ENCODE measurements at places on chromosomes 12 and 14.

DNA sequence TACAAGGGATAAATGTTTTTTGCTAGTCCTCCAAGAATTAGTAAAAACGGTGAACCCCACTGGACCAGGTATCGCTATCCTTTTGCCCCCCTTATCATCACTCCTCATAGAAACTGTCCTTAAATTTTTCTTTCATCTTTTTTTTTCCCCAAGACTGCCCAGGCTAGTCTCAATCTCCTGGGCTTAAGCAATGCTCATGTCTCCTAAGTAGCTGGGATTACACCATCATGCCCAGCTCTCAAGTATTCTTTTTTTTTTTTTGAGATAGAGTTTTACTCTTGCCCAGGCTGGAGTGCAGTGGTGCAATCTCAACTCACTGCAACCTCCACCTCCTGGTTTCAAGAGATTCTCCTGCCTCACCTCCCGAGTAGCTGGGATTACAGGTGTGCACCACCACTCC lies 9.7 kb downstream of the IRF2BPL start:
- no peak for DNase-seq

- DNase-seq, result no peak
Observed at GRCh38 chr12:130301559-130301958, 36.1 kb upstream of the PIWIL1 start.

- DNase-seq, result no peak
Observed at GRCh38 chr14:78074561-78074960, 95.6 kb upstream of the NRXN3 start.

DNA sequence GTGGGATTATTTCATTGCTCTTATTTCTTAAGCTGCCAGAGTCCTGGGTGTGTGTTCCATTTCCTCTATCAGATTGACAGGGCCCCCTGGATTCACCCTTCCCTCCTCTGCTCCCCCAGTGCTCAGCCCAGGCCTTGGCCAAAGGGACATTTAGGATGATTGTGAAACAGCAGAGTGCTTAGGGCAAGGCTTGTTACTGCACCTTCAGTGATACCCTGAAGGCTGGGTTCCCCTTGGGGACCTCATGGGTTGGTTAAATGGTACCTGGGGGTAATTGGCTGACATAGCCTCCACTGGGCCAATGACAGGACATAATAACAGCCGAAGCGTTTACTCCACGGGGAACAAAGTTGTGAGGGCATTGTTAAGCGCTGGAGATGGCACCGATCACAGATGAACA lies 1.3 kb upstream of the KRT72 start:
- no peak for DNase-seq

DNA sequence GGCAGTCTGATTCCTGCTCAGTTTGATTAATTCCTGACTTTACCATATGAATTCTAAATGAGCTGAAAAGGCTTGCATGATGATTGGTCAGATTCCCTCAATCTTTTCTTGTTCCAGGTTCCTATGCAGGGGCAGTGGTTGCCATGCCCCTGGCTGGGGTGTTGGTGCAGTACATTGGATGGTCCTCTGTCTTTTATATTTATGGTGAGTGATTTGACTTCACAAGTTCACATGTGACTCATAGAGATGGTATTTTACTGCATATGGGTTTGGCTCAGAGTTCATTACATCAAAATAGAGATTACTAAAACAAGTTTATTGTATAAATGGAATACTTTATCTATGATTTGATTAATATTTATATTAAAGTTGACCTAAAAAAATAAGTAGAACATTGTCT lies 44.8 kb downstream of the SLC17A8 start:
- DNase-seq, result no peak

DNA sequence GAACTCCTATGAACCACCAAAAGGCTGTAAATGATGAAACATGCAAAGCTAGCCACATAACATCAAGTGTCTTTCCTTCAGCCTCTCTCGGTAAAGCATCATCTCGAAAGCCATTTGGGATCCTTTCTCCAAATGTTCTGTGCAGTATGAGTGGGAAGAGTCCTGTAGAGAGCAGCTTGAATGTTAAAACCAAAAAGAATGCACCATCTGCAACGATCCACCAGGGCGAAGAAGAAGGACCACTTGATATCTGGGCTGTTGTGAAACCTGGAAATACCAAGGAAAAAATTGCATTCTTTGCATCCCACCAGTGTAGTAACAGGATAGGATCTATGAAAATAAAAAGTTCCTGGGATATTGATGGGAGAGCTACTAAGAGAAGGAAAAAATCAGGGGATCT lies 61.2 kb downstream of the ATG14 start:
- no peak for DNase-seq

DNA sequence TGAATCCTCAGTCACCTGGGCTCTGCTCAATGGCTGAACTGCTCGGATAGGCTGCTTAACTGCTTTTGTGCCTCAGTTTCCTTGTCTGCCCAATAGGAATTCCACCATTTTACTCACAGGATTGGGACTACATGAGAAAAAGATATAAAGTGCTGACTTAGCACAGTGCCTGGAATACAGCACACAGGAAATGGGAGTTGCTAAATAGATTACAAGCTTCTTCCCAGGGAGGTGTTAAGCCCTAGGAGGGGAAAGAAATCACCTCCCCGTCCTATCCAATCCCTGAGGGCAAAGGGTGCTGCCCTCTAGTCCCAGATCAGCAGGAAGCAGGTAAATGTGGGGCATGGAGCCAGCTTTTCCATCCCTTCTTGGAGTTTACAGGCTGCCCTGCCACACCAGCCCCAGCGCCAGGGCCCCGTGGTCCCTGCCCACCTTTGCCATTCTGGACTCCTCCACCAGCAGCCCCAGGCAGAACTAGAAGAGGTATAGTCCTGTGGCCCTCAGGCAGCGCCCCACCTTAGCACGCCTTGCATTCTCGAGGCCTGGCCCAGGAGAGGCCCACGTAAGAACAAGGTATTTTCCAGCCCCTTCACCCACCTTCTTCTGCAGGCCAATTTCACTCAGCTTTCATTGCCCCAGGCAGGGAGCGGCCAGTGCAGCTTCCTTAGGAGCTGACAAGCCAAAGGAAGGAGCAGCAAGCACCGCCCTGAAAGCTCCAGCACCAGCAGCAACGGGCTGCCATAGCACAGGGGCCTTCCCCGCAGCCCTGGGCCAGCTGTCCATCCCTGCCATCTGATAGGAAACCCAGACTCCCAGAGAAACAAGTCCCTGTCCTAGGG lies 28.8 kb upstream of the RPLP0 start:
- DNase-seq, result no peak

- no peak for DNase-seq
Observed at GRCh38 chr12:23855813-23856212, 93.7 kb downstream of the SOX5 start.

All from right kidney (tissue), 9 donors.